ENCODE measurements at places on chromosomes 12 and 14.

- no peak for DNase-seq
These were observed 59.6 kb upstream of the SCN8A start for GRCh38 chr12:51531284-51531977.

DNA sequence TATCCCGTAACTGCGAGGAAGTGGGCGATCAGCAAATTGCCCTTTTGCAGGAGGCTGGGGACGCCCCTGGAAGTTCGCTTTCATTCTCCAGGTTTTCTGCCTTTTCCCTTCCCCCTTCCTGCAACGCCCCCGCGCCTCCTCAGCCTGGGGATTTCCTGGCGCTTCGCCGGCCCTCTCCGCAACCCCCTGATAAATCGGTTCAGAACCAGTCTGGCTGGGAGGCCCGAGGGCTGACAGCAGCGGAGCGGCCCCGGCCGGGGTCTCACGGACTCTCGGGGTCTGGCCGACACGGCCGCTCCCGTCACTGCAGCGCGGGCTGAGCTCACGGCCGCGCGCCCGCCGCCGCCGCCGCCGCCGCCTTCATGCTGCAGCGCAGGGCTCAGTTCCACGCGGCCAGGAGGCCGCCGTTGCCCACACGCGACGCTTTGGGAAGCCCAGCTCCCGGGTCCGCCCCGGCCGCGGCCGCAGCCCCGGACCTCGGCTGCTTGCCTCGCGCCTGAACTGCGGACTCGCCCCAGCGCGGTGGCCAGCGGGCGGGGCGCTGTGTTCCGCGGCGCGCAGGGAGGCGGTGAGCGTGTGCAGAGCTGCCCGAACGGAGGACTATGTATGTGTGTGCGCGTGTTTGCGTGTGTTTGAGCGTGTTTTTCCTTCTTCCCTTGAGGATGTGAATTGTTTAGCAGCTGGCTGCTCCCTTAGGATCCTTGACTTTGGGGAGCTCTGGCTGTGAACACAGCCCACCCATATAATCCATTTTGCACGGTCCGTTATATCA lies at the start of gene LRFN5:
Gene LRFN5 (plus strand): TSS at position 345 of the 772 bp plus-strand sequence.
- no peak for DNase-seq

GRCh38 chr12:75596406-75596805 lies 85.0 kb upstream of the KRR1 start:
- DNase-seq, result no peak

- no peak for DNase-seq
These were observed 533.7 kb downstream of the RPS29 start for GRCh38 chr14:49052521-49052920.

DNA sequence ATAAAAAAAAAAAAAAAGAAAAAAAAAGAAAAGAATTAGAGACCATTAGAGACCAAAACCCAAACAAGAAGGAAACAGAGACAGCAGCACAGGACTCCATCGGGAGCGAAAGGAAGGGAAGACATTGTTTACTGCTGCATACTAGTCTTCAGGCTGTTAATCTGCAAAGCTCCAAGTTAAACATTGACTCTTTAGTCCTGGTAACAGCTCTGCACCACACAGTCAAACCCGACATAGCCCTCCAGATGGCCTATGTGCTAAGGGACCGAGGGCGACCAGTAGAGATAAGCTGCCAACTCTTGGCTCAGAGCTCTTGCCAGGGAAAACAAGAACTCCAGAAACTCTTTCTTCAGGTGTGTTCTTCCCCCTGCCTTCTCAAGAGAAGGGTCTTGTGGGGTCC lies 7.8 kb downstream of the P2RX4 start:
- DNase-seq, result no peak

DNA sequence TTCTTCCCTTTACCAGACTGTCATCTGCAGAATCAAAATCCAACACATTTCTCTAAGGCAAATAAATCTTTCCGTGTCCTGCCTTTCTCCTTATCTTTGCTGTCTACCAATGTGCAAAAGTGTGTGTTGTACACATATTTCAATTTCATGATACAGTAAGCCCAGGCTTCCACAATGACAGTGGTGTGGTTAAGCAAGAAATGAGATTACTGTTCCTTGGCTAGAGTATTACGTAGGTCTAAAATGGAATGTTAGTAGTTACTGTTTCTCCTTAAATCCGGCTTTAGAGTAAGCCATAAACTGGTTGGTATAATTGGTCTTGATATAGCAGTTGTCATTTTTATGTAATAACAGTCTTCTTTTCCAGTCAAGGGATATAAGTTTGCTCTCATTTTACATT lies 82.0 kb downstream of the ACSS3 start:
- no peak for DNase-seq

DNA sequence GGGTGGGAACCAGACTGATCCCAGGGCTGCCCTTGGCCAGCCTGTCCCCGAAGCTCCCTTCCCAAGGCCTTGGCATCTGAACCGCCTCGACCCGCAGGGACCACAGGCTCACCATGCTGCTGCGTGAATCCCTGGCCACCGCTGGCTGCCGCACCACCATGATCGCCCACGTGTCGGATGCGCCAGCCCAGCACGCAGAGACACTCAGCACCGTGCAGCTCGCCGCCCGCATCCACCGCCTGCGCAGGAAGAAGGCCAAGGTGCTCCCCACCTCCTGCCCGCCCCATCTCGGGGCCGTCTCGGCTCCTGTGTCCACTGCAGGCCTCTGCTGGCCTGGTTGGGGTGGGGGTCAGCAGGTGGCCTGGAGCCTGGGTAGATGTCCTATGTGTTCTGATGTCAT lies 35.7 kb downstream of the KIF26A start:
- DNase-seq, result no peak
